ENCODE measurements at places on chromosomes 7 and 10. TPM values are rescaled to one million over a fixed set of nuclear protein-coding genes. Genes with fewer than 3 reads are reported as not detected.

Gene ALOX5
- total RNA-seq = 7.5 TPM

Gene ADRB1
- total RNA-seq = 0.20 TPM

DNA sequence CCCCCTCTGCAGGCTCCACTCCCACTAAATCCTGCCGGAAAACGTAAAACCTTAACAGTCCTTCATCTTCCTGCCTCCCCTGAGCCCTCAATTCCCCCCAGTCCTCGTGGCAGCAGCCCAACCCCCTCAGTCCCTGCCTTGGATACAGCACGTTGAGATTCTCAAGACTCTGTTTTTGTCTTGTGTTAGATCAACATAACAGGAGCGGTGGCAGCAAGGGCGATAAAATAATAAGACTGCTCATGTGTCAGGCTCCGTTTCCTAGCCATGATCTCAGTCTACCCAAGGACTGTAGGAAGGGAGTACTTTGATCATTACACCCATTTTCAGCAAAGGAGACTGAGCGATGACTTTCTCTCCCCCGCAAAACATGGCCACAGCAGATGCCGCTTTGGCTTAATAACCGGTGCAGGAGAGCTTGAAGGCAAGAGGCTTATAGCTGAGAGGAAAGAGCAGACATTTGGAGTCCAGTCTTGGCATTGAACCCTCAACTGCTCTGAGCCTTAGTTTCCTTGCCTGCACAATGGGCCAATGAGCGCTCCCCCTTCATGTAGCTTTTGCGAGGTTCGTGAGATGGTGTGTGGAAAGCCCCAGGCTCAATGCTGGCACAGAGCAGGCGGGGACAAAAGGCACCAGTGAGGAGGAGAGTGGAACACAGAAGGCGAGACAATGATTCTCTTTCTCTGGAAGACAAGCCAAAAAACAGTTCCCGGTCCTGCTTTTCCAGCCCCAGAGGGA lies 42.1 kb upstream of the PCBD1 start:
- no peak overlapping the region for H3K27ac ChIP-seq
- H3K27me3 ChIP-seq = peaks cover 1% of the 10 kb centered on the region
- no peak overlapping the region for H3K4me3 ChIP-seq
- no peaks in the 10 kb centered on the region for H3K4me1 ChIP-seq
- no peaks in the 10 kb centered on the region for H3K36me3 ChIP-seq

DNA sequence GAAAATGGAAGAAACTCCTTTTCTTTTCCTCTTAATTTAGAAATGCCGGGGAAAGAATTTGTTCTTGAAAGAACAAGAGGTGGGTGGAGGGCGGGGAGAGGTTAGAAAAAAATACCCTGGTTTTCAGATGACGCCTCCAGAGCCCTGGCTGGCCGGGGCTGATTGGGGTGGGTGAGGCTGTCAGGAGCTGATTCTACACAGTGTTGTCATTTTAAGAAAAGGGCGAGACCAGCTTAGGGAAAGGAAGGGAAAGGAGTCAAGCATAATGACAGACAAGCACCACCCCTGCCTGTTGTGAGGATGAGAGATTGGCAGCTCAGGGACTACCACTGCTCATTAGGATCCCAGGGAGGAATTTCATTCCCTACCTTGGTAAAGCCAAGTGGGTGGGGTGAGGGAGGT lies 9.9 kb upstream of the FAM180A start:
- H3K36me3 ChIP-seq = no peaks in the 10 kb centered on the region
- H3K27me3 ChIP-seq = peaks cover 9% of the 10 kb centered on the region
- no peak overlapping the region for H3K4me3 ChIP-seq
- no peak overlapping the region for H3K27ac ChIP-seq
